SIG-M5 (cell line): ENCODE measurements at places on chromosomes 1 and 21.

DNA sequence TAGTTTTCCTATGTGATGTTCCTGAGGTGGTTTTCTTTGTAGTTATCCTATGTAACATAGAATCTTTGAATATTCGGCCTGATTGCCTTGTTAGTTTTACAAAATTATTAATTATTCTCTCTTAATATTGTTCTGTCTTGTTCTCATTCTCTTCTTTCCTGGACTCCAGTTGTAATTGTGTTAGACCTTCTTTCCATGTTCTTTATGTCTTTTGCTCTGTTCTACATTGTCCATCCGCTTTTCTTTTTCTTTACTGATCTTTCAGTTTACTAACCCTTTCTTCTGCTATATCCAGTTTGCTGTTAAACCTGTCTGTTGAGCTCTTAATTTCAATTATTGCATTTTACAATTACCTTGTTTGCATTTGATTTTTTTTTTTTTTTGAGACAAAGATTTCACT lies 89.3 kb downstream of the PEX14 start:
- DNase-seq, result no peak

DNA sequence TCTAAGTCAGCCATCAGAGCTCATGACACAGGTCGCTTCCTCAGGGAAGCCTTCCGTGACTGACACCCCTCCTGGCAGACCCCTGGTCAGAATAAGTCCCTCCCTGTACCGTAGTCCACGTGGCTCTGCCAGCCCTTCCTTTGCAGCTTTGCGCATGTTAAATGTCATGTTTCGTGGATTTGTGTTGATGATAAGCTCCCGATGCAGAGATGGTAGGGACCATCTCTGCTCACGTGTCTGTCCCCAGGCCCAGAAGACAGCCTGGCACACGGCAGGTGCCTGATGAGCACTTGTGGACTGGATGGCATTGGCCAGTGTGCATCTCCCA lies 75.9 kb downstream of the DHRS3 start:
- DNase-seq, result no peak

DNA sequence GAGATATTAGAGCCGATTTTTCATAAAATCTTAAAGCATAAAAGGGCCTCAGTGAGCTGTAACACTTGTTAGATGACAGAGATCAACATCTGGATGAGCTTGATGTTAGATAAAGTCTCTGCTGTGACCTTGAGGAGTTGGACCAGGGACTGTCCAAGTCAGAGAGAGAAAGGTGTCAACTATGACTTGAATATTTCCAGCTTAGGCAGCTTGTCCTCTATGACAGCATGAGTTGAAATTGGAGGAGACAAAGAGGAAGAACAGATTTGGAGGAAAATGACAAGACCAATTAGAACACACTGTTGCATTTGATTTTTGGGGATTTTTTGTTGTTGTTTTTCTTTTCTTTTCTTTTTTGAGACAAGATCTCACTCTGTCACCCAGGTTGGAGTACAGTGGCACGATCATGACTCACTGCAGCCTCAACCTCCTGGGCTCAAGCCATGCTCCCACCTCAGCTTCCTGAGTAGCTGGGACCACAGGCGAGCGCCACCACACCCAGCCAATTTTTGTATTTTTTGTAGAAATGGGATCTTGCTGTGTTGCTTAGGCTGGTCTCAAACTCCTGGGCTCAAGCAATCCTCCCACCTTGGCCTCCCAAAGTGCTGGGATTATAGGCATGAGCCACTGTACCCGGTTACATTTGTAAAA lies 35.3 kb upstream of the CLIC4 start:
- no peak for DNase-seq

- DNase-seq, result no peak
These were observed 96.5 kb upstream of the CAMK1G start for GRCh38 chr1:209486861-209487593.

DNA sequence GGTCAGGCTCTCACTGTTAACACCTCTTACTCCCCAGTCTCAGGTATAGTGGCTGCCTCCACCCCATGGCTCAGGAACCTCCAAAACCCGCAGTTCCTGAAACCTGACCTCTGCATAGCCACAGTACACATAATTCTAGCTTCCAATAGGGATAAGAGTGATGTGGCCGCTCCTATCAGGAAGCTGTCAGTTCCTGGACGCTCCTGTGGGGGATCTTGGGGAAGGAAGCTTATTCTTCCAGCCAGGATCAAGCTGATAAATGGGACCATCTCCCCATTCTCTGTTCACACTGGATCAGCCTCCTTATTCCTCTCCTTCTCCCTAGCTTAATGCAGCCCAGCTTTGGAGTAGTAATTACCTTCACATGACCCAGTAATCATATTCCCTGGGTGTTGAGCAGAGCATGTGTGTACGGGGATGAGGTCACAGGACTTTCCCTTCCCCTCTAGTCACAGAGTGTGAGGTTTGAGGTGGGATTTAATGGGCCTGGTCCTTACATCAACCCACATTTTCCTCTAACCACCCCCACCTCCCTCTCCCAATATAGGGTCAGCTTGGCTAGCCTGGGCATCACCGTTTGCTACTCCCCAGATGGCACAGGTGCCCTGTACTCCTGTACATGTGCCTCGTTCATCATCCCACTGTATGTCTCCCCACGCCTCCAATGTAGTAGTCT lies 7.0 kb upstream of the POU3F1 start:
- no peak for DNase-seq

DNA sequence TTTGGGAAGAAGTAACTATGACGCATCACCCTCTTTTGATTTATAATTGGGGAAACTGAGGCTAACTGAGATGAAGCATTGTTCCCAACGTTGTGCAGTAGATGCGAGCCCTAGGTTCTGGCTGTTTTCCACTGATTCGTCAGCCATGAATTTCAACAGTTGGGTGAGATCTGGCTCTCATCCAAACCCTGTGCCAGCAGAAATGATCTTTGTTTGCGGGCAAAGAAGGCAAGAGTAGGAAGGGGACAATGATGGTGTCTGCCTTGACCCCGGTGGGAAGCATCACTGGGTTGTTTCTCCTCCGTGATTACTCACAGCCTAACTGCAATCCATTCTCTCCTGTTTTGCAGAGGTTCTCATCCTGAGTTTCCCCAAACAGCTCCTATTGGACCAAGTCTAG lies 142.3 kb downstream of the MIS18A start:
- no peak for DNase-seq

- DNase-seq, result no peak
These were observed 351.0 kb upstream of the NFIA start for GRCh38 chr1:60731321-60731720.

GRCh38 chr21:27771938-27772483 lies 805.1 kb upstream of the ADAMTS5 start:
- no peak for DNase-seq

DNA sequence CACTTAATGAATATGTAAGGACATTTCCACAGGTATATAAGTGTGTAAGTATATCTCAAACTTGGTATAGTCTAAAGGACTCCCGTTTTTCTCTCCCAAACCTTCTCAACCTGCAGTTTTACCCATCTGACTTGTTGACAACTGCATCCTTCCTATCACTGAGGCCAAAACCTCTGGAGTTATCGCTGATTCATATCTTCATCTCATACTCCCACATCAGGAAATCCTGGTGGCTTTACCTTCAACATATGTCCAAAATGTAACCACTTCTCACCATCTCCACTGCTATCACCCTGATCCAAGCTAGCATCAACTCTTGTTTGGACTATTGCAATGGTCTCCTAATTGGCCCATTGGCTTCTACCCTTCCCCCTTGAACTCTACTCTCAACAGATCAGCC lies 30.4 kb downstream of the SLAMF6 start:
- no peak for DNase-seq

DNA sequence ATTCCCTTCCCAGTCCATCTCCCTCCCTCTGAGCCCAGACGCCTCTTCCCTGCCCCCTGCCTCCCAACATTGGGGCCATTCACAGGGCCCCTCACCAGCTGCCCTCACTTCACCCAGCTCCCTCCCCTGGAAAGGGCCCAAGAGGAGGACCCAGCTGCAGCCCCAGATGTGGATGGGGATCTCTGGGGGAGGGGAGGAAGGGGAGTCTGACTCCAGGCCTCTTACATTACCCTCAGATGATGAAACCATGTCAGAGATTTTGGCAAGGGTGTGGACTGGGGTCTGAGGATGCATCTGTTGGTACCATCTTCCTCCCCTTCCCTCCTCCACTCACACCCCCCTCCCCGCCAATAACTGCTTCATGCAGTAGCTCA lies 1.1 kb upstream of the KIF21B start:
- no peak for DNase-seq

DNA sequence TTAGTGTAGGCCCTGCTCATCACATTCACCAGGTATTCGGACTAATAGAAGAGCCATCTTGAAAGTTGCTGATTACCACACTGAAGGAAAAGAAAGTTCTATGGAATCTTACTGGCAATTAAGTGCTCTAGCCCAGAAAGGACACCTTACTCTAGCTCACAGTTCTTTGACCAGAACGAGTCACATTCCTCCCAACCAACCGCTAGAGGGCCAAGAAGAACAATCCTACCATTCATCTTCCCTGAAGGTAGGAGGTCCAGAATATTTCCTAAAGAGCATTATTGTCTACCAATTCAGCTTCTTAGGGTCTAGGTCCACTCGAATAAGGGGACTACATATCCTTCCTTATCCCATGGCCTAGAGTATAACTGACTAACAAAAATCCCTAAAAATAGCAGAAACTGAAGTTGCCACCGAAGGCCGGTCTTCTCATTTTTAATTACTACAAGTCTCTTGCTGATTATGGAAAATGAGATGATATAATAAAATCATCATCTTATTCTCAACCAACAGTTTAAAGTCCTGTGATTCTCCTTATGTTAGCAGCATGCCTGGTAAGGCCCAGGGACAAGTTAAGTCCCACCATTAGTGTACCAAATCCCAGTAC lies 2.7 kb upstream of the FMO1 start:
- DNase-seq, result no peak

DNA sequence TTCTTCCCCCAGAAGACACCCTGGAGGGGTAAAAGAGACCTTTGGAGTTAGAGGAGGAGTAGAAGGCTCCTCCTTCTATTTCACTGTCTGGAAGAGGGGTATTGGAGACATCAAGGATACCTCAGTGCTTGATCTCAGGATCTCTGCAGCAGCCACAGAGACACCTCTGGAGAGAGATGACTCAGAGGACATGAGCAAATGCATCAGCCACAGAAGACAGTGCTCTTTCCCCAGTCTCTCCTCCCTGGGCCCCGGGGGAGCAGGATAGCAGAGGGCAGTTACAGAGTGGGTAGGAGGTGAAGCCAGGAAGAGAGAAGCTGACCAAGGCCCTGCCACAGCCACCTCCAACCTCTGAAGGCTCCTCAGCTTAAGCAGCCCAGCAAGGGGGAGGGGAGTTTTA lies 15.3 kb upstream of the TEDDM1 start:
- DNase-seq, result no peak

DNA sequence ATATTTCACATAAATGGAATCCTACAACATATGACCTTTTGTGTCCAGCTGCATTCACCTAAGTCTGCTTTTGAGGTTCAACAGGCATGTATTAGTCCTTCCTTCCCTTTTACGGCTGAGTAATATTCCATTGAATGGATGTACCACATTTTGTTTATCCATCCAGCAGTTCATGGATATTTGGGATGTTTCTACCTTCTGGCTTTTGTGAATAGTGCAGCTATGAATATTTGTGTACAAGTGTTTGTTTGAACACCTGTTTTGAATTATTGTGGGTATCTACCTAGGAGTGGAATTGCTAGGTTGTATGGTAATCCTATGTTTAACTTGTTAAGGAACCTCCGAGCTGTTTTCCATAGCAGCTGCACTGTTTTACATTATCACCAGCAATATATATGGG lies 62.3 kb upstream of the DESI2 start:
- no peak for DNase-seq

DNA sequence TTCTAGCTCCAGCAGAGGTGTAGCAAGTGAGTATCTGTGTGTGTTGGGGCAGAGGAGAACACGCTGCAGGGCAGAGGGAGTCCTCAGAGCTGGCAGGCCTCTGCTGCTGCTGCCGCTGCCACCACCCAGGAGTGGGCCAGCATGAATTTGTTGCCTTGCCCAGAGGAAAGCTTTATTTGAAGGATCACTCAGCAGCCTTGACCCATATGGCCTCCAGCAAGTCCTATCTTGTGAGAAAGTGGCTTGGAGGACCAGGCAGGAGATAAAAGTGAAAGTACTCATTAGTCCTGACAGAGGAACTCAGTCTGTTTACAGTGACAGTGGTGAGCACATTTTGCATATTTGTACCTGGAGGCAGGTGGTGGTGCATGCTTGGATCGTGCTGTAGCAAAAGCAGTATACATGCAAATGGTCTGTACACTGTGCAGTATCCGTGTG lies 3.1 kb downstream of the TRAF5 start:
- DNase-seq, result no peak

GRCh38 chr1:230548357-230548756 lies 93.9 kb upstream of the COG2 start:
- DNase-seq, result no peak

DNA sequence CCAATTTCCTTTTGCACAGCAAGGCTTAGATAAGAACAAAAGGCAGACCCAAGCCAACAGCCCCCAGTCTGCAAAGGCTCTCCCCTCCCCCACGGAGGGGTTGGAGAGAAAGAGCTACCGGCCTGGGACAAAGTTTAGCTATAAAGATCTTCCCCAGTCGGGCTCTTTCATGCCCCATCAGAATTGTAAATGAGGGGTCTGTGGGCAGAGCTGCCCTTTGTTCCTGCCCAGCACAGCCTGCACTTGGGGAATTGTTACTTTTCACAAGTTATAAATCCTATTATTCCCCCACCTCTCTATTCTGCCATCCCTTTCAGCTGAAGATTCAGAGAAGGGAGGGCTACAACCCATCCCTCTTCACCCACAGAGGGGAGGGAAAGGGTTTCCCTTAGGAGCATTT lies 3.5 kb downstream of the MYCL start:
- DNase-seq, result no peak

GRCh38 chr1:219954052-219954451 lies 25.7 kb upstream of the SLC30A10 start:
- no peak for DNase-seq

GRCh38 chr1:84450910-84451309 lies 28.2 kb upstream of the RPF1 start:
- DNase-seq, result peak; percentile 36

DNA sequence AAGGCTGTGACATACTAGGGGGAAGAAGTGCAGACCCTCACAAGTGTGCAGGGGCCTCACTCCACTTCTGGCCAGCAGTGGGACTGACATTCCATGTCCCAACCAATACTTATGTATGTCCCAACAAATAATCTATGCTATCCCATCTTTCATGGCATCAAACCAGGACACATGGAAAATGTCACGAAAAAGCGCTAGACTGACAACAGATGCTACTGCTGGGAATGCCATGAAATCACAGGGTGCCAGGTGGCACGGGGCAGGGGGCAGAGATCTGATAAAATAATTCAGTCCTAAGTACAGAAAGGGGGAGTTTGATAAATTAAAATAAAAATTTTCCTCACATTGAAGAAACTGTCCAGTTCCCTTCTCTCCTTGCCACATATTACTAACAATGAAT lies 27.6 kb upstream of the BCAS2 start:
- no peak for DNase-seq

- DNase-seq, result no peak
These were observed 139.1 kb upstream of the SERTAD4 start for GRCh38 chr1:210093461-210093860.

DNA sequence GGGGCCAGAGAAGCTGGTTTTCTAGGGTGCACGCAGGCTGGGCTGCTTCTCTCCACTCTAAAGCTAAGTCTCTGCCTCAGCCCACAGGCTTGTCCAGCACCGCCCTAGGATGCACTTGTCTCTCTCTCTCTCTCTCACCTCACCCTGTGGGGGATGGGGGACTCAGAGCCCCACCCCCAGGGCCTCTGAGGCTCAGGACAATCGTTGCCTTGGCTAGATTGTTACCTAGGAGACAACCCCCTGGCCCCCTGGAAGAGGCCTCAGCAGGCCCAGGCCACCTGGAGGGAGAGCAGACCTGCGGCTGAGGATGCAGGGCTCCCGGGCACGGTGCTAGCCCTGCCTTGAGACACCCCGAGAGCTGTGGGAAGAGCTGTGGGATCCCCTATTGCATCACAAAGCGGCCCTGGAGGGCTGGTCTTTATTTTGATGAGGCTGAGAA lies at the start of gene ACTRT2:
ACTRT2 (plus strand) TSS at position 235 of the 439 bp plus-strand sequence. CDS start 220 bp downstream, outside the sequence.
- DNase-seq, result no peak
